ENCODE measurements at places on chromosomes 1 and 21. TPM values are rescaled to one million over a fixed set of nuclear protein-coding genes. Genes with fewer than 3 reads are reported as not detected.

SPATA45 gene
- 3.2 TPM for total RNA-seq

KANK4 gene
- total RNA-seq: 2.3 TPM

UBE2G2 gene
- 74.0 TPM for total RNA-seq

CD244 gene
- not detected for total RNA-seq

TNFRSF8 gene
- total RNA-seq: not detected

TCHHL1 gene
- not detected for total RNA-seq

OR2AK2 gene
- total RNA-seq: 2.1 TPM

IL12RB2 gene
- total RNA-seq: 3.5 TPM

All from diencephalon (tissue), 1 donor.